Fibroblast of skin of left biceps (primary cell): ENCODE measurements at places on chromosomes 16 and 17.

GRCh38 chr16:58345574-58346354 is 46.5 kb upstream of the GINS3 start:
- DNase-seq = no peak

GRCh38 chr17:43800736-43801135 is 20.5 kb downstream of the CFAP97D1 start:
- DNase-seq = no peak

- no peak for DNase-seq
Observed at GRCh38 chr16:66135421-66135831, 231.1 kb upstream of the CDH5 start.

DNA sequence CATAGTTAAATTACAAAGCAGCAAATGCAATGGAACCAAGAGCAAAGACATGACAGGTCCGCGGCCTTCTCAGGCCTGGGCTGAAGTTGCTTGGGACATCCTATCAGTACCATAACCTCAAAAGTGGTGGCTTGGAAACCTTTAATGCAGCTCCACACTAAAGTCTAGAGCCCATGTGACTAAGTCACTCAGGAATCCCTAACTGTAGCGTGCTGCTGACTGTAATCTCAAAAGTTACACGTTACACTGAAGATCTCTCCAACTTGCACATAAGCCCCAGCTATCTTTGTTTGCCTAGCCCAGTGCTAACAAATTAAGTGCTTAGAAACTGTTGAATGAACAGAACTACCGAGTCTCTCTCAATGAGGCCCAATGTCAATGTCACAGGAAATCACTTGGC is 27.8 kb downstream of the NUP88 start:
- DNase-seq = no peak

GRCh38 chr17:74875155-74875976 is 2.6 kb upstream of the FDXR start:
- DNase-seq = no peak

DNA sequence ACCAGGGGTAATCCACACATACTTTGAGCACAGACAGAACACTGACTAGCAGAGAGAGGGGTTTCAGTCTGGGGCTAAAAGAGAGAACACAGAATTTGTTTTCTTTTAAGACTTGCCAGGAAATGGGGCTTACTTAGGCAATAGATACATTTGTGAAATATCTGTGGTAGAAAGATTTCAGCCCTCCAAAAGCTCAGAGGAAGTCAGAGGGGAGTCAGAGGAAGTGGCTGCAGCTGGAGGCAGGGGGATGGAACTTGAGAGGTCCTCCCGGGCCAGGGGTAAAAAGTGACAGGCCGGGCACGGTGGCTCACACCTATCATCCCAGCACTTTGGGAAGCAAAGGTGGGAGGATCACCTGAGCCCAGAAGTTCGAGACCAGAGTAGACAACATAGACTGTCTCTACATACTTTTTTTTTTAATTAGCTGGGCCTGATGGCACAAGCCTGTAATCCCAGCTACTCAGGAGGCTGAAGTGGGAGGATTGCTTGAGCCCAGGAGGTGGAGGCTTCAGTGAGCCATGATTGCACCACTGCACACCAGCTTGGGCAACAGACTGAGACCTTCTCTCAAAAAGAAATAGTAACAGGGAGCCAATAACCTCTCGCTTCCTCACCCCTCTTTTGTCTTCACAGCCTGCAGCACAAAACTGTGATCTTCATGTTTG is 49.9 kb downstream of the NLRC5 start:
- DNase-seq = peak; percentile 76

- no peak for DNase-seq
Observed at GRCh38 chr17:73423159-73423715, 111.4 kb upstream of the CDC42EP4 start.

GRCh38 chr16:1788708-1789100 is 4.8 kb downstream of the IGFALS start:
- no peak for DNase-seq

DNA sequence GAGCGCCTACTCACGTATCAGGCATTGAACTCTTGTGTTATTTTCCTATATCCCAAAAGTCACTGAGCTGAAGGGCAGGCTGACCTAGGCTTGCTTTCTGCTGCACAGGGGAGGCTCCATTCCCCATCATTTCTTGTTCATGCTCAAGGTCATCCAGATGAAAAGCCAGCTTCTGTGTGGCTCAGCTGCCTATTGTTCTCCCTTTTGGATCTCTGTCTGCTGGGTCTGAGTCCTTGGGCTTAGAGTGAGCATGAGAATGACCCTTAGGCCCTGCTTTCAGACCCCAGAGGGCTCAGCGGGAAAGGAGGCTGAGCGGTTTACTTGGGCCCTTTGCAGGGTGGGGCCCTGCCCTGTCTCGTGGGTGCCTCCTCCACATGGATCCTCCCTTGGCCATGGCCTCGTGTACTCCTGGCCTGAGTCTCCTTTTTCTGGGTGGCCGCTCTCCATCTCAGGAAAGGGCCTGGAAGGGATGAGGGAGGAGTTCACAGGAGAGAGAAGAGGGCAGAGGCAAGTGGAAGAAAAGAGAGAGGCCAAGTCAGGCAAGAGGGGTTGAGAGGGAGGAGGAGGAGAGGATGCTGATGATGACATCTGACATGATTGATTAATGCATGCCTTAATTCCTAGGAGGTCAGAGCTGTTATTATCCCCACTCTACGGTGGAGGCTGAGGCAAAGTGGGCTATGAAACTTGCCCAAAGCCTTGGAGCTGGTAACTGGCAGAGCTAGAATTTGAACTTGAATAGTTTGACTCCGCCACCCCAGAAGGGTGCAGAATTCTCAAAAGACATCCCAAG is 19.8 kb upstream of the MAP3K14 start:
- no peak for DNase-seq

- DNase-seq = no peak
Observed at GRCh38 chr17:18968345-18968744, 16.4 kb downstream of the SLC5A10 start.

DNA sequence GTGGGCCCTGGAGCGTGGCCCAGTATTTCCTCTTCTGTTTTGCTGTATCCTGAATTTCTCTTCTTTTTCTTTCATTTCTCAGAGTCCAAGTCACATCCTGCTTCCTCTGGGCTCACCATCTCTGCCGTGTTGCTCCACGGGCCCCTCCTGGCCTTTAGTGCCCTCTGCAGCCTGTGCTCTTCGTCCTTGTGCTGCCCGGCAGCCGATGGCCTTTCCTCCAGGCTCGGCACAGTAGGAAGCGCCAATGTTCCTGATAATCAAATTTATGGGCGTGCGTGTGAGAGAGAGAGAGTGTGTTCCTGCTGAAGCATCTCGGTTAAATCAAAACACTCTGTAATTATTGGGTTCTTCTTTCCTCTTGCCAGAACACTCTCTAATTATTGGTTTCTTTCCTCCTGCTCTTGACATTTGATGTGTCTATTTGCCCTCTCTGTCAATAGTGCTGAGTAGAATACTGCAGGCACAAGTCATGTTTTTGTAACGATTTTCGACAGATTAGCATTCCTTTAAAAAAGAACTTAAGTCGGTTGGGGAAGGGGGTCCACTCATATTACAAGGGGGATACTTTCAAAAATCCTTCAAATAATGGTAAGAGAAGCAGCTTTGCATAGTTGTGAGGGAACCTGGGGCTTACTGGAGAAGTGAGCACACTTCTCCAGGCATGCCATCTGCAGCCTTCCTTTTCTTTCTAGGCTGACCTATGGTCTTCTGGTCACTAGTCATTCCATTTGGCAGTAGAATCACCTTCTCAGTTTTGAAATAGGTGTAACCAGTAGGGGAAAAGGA is 126.6 kb downstream of the RPTOR start:
- no peak for DNase-seq

DNA sequence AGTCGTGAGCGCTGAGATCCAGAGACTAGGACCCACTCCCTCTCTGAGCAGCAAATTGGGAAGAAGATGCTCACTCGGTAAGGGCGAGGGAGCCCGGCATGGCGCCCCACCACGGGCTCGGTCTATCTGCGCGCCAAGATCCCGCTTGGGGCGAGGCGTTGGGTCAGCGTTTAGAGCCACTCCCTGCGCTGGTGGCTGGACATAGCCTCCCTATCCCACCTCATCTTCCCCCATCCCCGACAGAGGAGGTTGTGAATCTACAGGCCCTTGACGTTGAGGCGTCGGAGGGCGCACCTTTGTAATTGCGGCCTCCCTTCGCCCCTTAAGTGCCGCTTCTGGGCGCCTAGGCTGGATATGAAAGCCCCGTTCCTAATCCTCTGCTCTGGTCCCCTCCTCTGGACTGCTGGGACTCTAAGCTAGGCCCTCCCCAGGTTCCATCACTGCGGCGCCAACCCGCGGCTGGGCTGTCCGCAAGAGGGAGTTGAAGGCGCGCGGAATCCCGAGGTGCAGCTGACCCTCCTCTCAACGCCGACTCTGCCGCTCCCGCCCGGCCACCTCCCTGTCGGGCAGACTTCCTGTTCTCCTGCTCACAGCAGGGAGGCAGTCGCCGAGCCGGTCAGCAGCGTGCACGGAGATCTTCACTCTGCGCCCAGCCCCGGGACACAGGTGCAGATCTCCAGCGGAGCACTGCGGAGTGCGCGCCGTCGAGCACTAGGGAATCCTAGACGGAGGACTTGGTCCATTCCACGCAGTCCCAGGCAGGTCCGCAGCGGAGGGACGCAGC is 16.1 kb upstream of the HOXB9 start:
- no peak for DNase-seq

DNA sequence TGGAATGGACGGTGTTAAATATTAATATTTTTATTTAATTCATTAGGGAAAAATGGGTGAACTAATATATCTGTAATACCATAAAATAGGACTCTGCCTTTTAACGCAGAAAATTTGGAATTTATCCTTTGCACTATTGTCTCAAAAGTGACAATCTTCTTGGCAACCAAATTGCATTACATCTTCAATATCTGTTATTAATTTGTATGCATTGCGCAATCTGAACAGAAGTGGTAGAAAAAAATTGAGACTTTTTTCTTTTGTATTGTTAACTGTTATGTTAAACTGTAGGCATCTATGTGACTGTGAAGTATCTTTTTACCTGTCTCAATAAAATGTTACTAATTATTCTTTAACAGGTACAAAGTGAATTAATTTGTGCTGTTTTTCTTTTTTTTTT is 55.6 kb downstream of the PPM1E start:
- DNase-seq = no peak

DNA sequence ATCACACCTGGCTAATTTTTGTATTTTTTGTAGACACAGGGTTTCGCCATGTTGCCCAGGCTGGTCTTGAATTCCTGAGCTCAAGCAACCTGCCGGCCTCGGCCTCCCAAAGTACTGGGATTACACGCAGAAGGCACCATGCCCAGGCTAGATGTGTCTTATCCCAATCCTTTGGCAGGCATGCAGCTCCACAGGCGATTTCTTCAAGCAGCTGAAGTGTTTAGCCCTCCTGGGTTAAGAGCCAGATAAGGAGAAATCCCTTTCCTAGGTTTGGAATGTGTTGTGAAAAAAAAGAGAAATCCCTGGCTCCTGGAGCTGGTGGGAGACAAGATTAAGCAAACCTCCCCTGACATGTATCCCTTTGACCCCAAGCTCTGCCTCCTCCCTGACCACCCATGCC is 2.1 kb upstream of the NHERF1 start:
- no peak for DNase-seq

DNA sequence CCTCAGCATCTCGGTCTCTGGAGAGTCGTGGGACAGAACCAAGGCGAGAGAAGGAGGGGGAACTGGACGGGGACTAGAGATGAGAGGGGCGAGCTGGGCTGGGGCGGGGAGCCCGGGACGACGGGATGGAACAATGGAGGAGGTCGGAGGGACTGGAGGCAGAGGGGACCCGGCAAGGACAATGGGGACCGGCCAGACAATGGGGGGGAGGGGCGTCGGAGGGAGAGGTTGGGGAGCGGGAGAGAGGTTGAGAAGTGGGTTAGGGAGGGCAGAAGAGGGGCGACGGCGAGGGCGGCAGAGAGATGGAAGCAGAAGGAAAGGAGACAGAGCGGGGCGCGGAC is 719 bp downstream of the NGFR start:
- no peak for DNase-seq

DNA sequence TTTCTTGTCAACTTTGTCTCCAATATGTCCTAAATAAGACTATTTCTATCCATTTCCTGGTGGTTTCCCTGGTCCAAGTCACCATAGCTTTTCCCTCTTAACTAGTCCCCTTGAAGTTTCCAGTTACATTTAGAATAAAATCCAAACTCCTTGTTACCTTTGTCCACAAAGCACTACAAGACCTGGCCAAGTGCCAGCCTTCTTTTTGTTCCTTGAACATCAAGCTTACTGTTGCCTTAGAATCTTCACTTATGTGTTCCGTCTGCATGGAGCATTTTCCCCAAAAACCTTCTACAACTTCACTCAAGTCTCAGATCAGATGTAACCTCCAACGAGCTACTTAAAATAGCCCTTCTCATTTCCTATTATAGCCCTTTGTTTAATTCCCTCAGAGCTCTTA is 101.4 kb downstream of the ITFG1 start:
- no peak for DNase-seq

DNA sequence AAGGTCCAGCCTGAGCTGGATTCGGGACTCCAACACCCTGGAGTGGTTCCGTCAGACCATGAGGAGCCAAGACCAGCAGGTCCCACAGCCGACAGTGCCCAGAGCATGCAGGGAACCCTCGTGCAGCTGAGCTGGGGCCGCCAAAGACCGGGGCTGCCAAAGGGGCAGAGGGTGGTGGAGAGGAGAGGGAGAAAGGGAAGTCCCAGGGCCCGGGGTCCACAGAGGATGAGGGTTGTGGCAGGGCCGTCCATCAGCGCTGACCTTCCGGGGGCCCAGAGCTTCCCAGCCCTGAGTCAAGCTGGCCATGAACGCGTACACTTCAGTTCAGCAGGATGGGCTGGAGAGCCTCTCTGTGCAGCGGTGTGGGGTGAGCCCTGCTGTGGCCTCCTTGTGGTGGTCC is 6.7 kb upstream of the CAPN15 start:
- no peak for DNase-seq

- no peak for DNase-seq
Observed at GRCh38 chr16:50245417-50246298, 20.7 kb upstream of the ADCY7 start.

DNA sequence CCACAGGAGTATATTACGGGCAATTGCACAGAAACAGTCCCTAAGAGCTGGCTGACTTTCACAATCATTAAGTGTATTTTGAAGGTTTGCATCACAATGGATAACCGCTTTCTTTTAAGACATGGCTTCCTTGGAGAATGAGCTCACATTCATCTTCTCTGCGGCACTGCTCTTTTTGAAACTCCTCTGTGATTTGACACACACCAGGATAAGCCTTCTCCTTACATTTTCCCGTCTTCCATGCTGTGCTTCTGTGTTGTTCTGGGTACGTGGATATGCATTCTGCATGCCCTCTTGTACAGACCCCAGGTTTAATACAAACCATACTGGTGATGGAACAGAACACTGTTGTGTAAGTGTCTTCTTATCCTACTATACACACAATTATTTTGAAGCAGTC is 89.5 kb upstream of the METRNL start:
- no peak for DNase-seq

GRCh38 chr17:39090908-39091665 is 60.4 kb downstream of the PLXDC1 start:
- DNase-seq = no peak

DNA sequence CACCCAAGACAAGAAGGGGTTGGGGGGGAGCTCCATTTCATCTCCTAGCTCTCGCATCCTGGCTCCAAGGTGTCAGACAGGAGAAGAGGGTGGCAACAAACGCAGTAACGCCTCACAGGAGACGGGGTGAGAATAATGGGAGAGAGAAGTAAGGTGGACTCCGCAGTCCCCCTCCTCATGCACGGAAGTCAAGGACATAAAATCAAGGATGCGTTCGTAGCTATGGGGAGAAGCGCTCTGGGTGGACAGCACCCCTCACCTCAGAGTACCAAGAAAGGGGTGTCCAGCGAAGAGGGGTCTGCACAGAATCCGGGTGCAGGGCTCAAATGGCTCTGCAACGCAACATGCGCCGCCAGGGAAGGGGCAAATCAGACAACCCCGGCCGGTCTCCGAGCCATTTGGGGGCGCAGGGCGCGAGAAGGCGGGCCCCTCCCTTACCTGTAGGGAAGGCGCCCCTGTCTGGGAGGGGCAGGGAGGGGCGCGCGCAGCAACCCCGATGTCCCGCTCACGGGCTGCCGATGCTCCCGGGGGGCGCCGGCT is 555 bp downstream of the HDAC5 start:
- DNase-seq = no peak
